ENCODE measurements at places on chromosomes 7 and 10. TPM values are rescaled to one million over a fixed set of nuclear protein-coding genes. Genes with fewer than 3 reads are reported as not detected.

Gene MBL2
- not detected for total RNA-seq

Gene AGAP6
- total RNA-seq, result 15.9 TPM

Gene SEC61G
- total RNA-seq, result 166 TPM

Gene MSS51
- not detected for total RNA-seq

Gene GIMAP6
- total RNA-seq, result 37.6 TPM

Gene CLEC5A
- total RNA-seq, result 0.64 TPM

Gene MACC1
- not detected for total RNA-seq

Gene ITGA8
- 231 TPM for total RNA-seq

Gene TMEM213
- total RNA-seq, result not detected

Gene NPTX2
- 44.2 TPM for total RNA-seq

Gene AFAP1L2
- total RNA-seq, result 30.4 TPM

Gene LRGUK
- total RNA-seq, result not detected

Gene TAS2R3
- total RNA-seq, result 6.6 TPM

Gene BAMBI
- total RNA-seq, result 16.3 TPM

Gene LRRC17
- 10.5 TPM for total RNA-seq

Gene LRIT2
- total RNA-seq, result not detected

Gene EVX1
- total RNA-seq, result not detected

Gene RPEL1
- total RNA-seq, result not detected

Gene ELAPOR2
- total RNA-seq, result 1.1 TPM

Gene VPS26A
- total RNA-seq, result 26.0 TPM

Gene NPY4R2
- not detected for total RNA-seq

Gene LIPK
- total RNA-seq, result not detected

Gene LLCFC1
- total RNA-seq, result not detected

Gene SKIDA1
- not detected for total RNA-seq

Gene PRR15
- not detected for total RNA-seq

Gene TTYH3
- 70.5 TPM for total RNA-seq

Gene TMEM254
- total RNA-seq, result 2.4 TPM

Gene SLC29A4
- 3.2 TPM for total RNA-seq

Gene OR13A1
- not detected for total RNA-seq

Gene IL15RA
- 24.8 TPM for total RNA-seq

Gene ADD3
- 93.0 TPM for total RNA-seq

Gene IQCE
- 11.4 TPM for total RNA-seq

Gene SLC18A3
- not detected for total RNA-seq

Gene PNLIPRP1
- not detected for total RNA-seq

Gene IL6
- total RNA-seq, result 37.3 TPM

Gene OIT3
- not detected for total RNA-seq

Gene RTKN2
- total RNA-seq, result not detected

Gene SLC18A2
- total RNA-seq, result not detected

Gene ADAM22
- 0.85 TPM for total RNA-seq

Gene MRPS33
- total RNA-seq, result 8.9 TPM

Gene SEMA3A
- total RNA-seq, result 0.75 TPM

Gene BHLHA15
- total RNA-seq, result not detected

Gene MUC3A
- total RNA-seq, result not detected

Gene THSD7A
- total RNA-seq, result 10.1 TPM

Gene FHIP2A
- 19.6 TPM for total RNA-seq

Gene R3HCC1L
- 3.1 TPM for total RNA-seq

Gene KLF14
- total RNA-seq, result not detected

Gene SPAM1
- total RNA-seq, result not detected

Gene TYW1
- total RNA-seq, result 2.1 TPM

Gene SCIN
- not detected for total RNA-seq

Gene LIPN
- total RNA-seq, result not detected

Gene LIPM
- not detected for total RNA-seq

Gene C10orf67
- not detected for total RNA-seq

Gene RGS10
- 42.9 TPM for total RNA-seq
